ENCODE measurements at places on chromosomes 12 and 14.

DNA sequence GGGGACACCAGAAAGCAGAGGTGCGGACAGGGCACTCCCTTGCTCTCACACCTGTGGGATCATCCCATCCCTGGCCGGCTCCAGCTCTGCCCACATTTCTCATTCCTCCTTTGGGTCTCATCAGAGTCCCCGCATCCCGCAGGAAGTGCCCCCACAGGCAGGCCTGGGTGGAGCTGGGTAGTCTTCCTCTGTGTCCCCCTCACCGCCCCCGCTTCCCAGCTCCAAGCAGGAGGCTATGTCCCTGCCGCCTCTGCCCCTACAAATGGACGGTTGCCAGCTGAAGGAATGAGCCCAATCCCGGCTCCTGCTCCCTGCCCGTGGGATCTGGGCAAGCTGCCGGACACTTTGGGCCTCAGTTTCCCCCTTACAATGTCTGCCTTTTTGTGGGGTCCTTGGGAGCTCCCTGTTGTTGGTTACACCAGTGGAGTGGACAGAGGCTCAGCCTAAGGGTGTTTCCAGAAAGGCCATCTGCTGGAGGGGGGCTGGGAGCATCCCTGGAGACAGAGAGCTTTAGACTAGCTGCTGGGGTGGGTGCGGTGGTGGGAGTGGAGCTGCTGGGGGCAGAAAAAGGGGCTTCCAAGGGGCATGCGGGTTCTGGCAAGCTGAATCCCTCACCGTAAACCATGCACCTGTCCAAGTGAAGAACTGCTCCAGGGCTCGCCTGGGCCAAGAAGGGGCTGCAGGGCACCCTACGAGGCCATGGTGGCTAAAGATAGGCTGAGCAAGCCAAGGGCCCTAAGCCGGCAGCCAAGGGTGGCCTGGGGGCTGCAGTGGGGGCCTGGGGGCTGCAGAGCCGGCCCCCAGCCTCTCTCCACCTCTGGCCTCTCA is 7.9 kb upstream of the GPR132 start:
- no peak for DNase-seq

DNA sequence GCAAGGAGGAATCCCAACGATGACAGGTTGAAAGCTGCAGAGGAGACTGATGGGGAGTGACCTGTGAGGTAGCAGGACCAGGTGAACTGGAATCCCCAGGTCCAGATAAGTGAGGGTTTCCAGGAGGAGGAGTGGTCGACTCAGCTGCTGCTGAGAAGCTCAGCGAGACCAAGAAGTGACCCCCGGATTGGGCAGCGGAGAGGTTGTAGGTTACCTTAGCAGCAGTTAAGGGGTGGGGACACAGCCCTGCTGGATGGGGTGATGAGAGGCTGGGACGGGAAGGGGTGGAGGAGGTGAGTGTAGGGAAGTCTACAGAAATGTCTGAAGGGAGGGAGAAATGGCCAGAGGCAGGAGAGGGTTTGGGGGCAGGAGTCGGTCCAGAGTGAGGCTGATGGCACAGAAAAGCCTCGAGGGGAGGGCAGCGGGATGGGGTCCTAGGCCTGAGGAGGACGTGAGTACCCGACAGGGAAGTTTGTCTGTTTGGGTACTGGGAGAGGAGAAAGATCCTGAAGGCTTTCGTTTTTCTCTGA is 2.6 kb upstream of the RCOR1 start:
- no peak for DNase-seq

DNA sequence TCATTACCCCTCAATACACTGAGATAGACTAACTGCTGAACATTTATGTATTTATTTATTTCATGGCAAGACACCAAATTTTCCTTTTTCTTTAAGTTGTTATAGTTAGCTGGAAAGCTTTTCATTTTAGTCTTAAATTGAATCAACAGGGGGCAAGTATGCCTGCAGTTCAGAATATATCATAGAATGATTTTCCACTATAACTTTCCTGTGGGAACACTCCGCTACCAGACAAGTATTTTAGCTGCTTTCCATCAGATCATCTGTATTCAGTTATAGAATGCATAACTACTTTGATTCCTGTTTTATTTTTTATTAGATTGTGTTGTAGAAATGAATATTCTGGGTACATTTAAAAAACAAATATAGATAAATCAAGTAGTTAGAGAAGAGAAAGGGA is 102.0 kb downstream of the SLC6A15 start:
- no peak for DNase-seq

- DNase-seq = no peak
Measured at GRCh38 chr12:109753959-109754358, 40.3 kb downstream of the FAM222A start.

DNA sequence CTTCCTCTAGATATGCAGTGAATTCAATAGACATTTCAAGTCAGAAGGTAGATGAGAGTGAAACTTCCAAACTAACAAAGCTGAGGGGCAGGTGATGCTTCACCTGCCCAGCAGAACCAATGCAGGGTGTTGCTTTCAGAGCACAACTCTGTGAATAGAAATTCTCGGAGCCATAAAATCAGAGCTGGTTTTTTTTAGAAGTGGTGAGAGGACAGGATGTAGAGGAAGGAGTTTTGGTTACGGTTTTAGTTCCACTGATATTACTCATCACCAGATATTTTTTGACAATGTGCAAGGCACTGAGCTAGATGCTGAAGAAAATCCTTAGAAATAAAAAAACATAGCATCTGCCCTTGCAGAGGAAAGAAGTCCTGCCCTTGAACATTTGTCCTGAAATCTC is 62.2 kb downstream of the BMP4 start:
- no peak for DNase-seq

DNA sequence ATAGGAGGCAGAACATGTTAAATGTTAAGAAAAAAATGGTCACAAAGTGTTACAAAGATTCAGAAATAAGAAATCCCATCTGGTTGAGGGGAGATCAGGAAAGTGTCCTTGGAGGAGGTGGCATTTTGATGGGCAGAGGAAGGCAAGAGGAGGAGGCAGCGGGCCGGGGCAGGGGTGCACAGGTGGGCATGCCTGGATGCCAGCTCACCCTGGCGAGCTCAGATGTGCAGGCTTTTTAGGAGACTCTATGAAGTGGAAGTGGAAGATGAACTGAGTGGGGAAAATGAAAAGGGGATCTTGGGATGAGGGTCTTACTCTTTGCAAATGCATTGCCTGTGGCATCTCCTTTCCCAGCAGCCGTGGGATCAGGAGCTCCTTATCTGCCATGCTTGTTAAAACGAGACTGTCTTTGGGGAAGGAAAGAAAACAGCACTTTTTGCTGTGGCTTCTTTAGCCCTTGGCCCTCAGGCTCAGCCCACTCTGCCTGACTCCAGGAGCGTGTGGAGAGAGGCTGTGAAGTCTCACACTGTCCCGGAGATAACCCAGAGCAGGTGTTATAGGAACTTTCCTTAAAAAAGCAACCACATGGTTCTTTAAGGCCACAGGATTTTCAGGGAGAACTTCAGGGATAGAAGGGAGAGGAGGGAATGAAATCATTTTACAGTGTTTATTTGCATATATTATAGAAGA is 62.6 kb downstream of the ELK3 start:
- DNase-seq = no peak

DNA sequence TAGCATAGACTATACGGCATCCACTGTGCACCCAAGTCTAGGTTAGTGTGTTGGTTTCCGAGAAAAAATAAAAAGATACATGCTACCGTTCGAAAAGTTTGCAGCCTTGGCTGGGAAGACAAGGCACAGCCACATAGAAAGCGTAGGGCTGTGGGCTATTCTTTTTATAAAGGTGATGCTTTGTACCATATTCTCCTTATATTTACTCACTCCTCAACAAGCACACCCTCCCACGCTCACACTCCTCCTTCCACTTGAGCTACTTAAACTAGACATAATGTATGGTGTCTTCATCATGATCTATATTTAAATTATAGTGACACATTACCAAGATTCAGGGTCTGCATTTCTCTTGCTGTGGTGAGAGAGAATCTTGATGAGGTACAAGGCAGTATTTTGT is 1416.5 kb downstream of the AACS start:
- DNase-seq = no peak

DNA sequence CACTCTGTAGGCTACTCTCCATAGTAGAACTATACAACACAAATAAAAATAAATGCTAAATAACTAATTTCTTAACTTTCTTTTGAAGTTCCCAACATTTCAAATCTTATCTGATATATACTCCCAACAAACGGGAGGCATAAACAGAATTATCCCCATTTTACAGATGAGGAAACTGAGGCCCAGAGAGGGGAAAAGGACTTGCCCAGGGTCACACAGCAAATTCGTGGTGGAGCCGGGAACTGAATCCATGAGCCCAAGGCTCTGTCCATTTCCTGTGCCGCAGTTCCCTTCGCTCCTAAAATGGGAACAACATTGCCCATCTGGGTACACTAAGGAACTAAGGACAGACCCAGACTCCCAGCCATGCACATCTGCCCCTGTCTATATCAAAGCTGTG is 12.2 kb downstream of the ZNF384 start:
- no peak for DNase-seq

GRCh38 chr12:131735153-131735456 is 24.2 kb downstream of the SFSWAP start:
- DNase-seq = no peak

GRCh38 chr12:43824207-43824775 is 11.6 kb upstream of the TMEM117 start:
- DNase-seq = no peak

GRCh38 chr12:90677552-90677951 is 277.4 kb downstream of the CCER1 start:
- no peak for DNase-seq

GRCh38 chr12:101616027-101616494 is 21.3 kb downstream of the MYBPC1 start:
- no peak for DNase-seq

DNA sequence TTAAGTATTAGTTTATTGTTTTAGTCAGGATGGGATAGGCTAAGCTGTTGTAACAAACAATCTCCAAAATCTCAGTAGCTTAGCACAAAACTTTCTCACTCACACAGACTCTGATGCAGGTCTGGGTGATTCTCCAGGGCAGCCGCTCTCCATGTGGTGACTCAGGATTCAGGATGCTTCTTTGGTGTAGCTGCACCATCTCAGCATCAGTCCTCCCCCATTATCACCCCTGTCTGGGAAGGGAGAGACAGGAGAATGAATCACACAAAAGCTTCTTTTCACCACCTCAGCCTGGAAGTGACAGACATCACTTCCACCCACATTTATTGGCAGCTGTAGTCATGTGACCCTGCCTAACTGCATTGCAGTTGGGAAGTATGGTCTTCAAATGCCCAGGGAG is 142.3 kb downstream of the DICER1 start:
- DNase-seq = no peak

DNA sequence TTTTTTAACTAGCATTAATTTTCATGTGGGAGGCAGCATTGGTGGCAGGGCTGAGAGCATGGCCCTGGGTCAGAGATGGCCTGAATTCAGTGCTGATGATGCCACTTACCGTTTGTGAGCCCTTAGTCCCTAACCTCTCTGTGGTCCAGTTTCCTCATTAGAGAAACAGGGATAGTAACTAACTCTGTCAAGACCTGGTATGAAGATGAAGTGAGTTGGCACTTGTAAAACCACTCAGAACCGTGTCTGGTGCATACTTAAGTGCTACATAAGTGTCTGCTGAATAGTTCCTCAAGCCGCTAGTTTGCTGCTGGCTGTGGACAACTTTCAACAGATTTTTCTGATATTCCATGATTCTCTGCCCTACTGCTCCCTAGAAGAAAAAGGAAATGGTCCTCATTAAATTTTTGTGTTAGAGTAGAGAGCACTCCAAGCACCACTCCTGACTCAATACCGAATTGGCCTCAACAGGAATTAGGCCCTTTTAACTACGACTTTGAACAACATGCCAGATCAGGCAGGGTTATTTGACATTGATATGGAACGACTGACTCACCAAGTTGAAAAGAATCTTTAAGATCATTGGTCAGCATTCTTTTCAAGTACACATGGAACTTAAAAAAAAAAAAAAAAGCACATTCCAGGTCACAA is 250.2 kb downstream of the ANO2 start:
- DNase-seq = no peak

- DNase-seq = no peak
Measured at GRCh38 chr12:27595231-27595642, 71.2 kb downstream of the PPFIBP1 start.

GRCh38 chr12:14111230-14111865 is 129.9 kb upstream of the GRIN2B start:
- no peak for DNase-seq

DNA sequence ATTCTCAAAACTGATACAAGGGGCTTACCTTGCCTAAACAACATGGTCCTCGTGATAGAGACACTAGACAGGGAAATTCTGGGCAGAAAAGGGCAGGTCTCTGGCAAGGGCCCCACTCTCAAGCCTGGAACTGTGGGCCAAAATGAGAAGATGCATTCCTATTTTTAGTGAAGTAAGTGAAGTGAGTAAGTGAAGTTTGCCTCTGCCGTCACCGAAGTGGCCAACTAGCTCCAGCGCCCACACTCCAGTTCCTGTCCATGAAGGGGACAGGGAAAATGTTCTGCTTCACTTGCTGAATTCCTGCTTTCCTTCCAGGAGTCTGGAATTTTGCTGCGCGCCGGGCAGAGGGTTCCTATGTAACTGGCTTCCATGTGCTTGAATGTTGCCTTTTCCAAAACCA is 1035.6 kb upstream of the TMEM132C start:
- no peak for DNase-seq

DNA sequence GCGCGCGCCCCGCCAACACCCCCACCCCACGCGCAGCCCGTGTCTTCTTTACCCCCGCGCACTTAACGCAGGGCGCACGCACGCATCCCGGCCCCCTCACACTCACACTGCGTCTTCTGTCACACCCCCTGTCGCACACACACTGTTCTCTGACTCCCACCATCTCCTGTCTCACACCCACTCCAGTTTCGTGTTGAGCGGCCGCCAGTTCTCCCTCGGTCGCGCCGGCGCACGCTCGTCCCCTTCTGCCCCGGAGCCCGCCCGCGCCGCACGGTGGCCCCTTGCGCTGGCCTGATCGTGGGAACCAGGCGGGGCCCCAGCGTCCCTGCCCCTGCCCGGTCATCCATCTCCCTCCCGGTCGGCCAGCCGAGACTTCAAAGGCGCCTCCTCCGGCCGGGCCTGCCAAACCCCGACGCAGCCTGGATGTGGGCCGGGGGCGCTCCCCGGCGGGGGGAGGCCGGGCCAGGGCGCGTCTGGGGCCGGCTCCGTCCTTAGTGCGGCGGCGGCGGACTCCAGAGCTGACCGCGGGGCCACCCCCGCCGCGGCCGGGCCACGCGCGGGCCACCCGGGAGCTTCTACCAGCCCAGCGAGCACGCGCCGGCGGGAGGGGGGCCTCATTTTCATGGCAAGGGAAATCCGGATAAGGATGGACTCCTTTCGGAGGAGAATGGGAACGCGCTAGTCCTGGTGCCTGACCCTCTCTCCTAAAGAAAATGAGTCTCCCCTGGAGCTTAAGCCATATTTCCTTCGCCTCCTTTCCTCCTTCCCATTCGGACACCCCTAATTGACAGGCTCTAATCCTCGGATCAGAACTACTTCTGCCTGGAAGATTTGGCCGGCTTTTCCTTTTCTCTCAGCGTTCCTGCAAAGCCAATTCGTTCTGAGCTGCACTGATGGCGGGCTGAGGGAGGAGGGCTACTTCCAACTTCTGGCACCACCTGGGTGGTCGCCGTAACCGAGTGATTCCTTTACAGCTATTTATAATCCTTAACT is 82.0 kb upstream of the HMGA2 start:
- DNase-seq = no peak

- DNase-seq = no peak
Measured at GRCh38 chr14:51248016-51248987, 8.3 kb downstream of the TMX1 start.

GRCh38 chr14:103739793-103740501 is 24.3 kb downstream of the ZFYVE21 start:
- no peak for DNase-seq

Data from activated gamma-delta T cell (primary cell).